ENCODE measurements at places on chromosomes 16 and 17.

GRCh38 chr17:81651692-81652091 is 4.7 kb downstream of the PDE6G start:
- no peak for DNase-seq

GRCh38 chr17:74922694-74923537 is at the start of gene USH1G:
Gene USH1G (minus strand): TSS chr17:74923255. CDS start chr17:74923073, 182 bp downstream.
- DNase-seq = no peak

GRCh38 chr17:69870751-69871199 is 204.2 kb upstream of the KCNJ16 start:
- no peak for DNase-seq

DNA sequence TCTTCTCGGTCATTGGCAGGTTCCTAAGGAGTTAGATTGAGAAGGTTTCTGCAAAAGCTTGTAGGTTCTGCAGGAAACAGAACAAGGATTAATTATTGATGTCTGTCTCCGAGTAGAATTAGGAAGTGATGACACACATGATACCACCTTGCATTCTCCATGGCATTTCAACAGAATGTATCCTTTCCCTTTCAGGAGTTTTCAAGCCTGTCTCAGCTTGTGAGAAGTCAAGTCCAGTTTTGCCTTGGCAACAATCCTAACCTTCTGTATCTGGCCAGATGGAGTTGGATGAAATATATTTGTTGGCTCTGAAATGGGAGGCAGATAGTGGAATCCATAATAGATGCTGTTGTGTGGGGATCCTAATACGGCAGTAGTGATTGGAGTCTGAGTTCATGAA is 235.5 kb downstream of the SHISA9 start:
- DNase-seq = no peak

DNA sequence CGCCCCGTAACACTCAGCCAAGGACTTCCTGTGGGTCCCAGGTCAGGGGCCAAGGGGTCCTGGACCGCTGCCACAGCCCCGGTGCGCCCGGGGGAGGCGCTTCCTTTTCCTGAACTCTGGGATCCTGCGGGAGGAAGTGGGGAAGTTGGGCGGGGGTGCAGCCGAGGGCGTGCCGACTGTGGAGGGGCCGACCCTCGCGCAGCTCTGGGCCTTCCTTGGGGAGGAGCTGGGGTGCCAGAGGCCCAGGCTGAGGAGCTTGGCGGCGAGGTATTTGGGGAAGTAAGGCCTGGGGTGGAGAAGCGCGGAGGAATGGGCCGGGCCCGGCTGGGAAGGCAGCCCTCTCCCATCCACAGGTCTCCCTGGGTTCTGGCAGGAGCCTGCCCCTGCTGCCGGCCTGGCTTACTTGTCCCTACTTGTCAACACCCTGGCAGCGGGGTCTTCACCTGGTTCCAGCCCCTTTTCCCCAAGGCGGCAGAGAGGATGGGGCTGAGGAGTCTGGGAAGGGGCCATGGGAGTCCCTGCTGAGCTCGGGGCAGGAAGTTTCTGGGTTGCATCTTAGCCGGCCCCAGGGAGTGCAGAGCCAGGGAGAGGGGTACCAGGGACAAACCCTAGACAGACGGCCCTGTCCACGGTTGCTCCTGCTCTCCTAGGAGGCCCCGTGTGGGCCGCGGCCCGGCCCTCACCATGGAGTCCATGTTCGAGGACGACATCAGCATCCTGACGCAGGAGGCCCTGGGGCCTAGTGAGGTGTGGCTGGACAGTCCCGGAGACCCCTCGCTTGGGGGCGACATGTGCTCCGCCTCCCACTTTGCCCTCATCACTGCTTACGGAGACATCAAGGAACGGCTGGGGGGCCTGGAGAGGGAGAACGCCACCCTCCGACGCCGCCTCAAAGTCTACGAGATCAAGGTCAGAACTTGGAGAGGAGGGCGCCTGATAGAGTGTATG is 1.7 kb downstream of the TBKBP1 start:
- no peak for DNase-seq

GRCh38 chr17:4476017-4476416 is 22.7 kb upstream of the SPNS2 start:
- no peak for DNase-seq

- DNase-seq = no peak
Observed at GRCh38 chr16:88276591-88276990, 106.2 kb upstream of the ZNF469 start.

DNA sequence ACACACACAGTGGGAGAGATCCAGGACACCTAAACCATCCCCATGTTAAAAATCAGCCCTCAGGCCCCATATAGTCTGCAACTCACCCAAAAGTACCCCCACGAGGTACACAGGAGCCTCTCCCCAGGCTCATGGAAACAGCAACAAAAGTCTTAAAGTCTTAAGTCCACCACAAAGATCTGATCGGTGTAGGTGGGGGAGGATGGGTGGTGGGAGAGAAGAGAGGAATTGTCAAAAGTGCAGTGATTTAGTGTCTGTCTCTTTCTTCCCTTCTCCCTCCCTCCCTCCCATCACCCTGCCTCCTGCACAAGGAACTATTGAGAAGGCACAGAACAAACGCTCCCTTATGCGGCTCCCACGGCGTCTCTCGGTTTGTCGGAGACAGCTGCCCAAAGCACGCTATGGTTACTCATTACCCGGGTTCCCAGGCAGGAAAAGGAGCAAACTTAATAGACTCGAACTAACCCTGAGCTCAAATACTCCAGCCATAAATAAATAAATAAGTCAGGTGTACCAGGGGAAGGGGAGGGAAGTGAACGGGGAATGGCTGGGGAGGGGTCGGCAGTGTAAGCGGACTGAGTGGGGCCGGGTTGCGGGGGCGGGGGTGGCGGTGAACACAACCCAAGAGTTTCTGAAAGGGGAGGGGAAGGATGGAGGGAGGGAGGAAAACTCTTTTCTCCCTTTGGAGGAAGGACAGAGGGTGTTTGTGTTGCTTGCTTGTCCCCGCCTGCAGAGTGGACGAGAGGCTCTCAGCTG is 477.4 kb downstream of the SLC39A11 start:
- no peak for DNase-seq

DNA sequence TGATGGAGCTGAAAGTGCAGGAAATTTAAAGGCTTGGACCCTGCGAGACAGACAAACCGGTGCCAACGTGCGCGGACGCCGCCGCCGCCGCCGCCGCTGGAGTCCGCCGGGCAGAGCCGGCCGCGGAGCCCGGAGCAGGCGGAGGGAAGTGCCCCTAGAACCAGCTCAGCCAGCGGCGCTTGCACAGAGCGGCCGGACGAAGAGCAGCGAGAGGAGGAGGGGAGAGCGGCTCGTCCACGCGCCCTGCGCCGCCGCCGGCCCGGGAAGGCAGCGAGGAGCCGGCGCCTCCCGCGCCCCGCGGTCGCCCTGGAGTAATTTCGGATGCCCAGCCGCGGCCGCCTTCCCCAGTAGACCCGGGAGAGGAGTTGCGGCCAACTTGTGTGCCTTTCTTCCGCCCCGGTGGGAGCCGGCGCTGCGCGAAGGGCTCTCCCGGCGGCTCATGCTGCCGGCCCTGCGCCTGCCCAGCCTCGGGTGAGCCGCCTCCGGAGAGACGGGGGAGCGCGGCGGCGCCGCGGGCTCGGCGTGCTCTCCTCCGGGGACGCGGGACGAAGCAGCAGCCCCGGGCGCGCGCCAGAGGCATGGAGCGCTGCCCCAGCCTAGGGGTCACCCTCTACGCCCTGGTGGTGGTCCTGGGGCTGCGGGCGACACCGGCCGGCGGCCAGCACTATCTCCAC is at the start of gene NOG:
Gene NOG (plus strand): TSS at position 54 of the 674 bp plus-strand sequence. CDS start 525 bp downstream, at position 579.
- no peak for DNase-seq

- DNase-seq = no peak
Observed at GRCh38 chr16:80580109-80580832, 39.5 kb downstream of the DYNLRB2 start.

- DNase-seq = no peak
Observed at GRCh38 chr17:48391444-48391843, 38.6 kb downstream of the SKAP1 start.

GRCh38 chr17:40541873-40542557 is 23.3 kb downstream of the CCR7 start:
- no peak for DNase-seq

GRCh38 chr16:50615891-50616290 is 65.2 kb downstream of the SNX20 start:
- no peak for DNase-seq

DNA sequence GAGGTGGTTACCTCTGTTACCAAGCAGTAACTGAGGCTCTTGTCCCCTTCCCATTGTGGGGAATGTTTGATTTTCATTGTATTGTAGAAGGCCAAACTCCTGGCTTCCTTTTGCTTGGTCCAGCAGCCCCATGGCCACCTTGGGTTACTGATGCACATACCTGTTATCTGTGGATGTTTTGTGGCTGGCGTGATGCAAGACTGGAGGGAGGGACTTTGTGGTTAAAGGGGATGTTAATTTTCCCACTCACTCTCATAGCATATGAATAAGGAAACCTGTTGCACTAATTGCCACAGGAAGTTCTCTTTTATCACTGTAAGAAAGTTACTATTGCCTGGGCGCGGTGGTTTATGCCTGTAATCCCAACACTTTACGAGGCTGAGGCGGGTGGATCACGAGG is 168.6 kb upstream of the HS3ST4 start:
- DNase-seq = no peak

DNA sequence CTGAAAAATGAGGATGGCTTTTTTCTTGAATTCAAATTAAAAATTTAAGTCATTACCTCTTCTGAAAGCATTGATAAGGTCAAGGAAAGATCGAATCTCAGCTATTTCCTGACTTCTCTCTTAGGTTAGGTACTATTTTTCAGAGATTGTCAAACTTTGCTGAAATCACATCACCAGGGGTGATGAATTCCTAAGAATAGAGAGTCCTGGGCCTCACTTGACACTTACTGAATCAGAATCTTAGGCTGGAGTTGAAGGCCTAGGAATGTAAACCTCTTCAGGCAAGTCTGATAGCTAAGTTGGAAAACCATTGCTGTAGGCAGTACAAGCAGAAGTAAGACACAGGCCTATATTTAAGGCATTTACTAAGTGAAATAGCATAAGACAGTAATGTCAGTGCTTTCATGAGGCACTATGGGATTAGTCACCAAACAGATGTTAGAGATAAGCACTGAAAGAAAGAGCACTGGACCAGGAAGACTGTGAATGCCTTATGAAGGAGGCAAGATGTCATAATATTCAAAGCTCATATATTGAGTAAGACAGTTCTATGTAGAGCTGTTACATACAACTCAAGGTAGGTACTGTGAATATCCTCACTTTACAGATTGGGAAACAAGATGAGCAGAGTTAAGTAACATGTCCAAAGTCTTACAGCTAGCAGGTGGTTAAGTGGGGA is 21.5 kb downstream of the DCAF7 start:
- DNase-seq = no peak

DNA sequence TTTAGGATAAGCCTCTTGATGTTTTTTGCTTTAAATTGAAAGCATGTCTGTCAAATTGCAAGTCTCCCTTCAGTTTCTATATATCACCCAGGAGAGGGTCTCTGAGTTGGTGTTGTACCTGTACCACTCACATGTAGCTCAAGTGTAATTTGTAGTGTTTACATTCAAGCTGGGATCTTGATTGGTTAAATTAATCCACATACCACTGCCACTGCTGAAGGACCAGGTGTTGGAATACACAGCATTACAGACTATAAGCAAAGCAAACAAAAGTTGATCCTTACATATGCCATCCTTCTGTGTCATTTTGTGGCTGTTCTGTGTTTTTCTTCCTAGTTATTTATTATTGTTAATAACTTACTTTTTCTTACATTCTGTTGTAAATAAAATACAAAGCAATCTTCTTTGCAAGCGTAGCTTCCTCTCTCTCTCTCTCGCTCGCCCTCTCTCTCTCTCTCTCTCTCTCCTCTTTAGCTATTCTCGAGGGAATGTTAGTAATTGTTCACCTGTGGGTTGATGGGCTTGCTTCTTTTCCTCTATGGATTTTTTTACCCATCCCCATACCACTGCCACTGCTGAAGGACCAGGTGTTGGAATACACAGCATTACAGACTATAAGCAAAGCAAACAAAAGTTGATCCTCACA is 20.8 kb upstream of the NOL11 start:
- no peak for DNase-seq

DNA sequence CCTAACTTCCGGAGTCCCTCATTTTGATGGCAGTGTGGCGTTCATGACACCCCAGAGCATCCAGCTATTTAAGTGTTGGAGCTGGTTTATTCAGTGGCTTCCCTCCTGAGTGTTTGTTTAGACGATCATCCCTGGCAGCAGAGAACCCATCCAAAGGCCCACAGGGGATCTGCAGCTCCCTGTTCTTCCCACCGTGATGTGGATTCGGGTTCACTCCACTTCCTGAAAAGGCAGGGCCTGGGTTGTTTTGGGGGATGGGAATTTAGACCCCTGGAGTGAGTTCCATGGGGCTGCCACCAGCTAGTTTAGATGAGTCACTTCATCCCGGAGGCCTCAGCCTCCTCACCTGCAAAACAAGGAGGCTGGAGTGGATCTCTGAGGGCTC is 2.3 kb downstream of the KSR1 start:
- no peak for DNase-seq

DNA sequence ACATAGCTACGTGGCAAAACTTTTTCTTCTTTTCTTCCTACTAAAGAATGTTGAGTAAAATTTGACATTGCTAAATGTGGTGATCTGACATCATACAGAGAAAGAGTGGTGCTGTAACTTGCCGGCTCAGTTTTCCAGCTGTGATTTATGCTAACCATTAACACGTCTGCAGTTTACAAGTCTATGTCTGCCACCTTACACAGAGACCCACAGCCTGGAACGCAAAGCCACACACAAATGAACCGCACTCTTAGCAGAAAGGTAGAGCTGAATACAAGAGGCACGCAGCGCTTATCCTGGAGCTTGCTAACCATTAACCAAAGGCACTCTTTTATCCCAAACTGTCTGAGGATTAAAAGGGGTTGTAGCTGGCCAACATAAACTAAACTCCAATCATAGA is 31.9 kb downstream of the CACNG1 start:
- no peak for DNase-seq

DNA sequence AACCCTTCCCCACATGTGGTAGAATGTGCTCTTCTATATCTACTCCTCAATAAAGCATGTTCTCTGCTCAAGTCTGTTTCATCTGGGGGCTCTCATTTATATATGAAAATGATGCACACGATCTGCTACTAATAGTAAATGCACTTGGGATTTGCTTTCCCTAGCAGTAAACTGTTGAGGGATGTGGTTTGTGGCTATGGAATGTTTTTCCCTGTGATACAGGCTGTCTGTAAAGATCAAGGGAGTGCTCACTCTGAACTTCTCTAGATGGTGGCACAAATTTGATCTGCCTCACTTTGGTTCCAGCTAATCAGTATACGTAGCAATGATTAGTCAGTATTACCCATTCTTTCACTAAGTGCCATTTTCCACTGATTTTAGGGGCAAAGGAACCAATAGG is 18.8 kb downstream of the TAC4 start:
- no peak for DNase-seq

DNA sequence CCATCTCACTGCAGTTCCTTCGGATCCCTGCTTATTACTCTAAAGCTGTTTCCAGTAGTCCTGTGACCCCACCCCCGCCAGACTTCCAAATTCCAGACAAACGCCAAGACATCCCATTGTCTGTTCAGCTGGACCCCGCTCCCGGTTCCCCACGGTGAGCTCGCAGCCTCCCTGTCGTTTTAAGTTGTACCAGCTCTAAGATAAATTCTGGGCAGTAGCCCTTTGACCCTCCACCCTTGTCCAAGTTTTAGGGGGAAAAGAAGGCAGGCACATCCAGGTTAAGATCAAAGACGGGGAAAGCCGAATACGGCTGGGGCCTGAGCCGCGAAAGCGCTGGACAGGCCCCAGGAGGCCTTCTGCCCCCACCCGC is 589 bp downstream of the ARL6IP1 start:
- no peak for DNase-seq
